ENCODE measurements at places on chromosomes 5 and 9.

GRCh38 chr9:13274886-13275641 is 4.4 kb downstream of the MPDZ start:
- DNase-seq = peak; percentile 31

DNA sequence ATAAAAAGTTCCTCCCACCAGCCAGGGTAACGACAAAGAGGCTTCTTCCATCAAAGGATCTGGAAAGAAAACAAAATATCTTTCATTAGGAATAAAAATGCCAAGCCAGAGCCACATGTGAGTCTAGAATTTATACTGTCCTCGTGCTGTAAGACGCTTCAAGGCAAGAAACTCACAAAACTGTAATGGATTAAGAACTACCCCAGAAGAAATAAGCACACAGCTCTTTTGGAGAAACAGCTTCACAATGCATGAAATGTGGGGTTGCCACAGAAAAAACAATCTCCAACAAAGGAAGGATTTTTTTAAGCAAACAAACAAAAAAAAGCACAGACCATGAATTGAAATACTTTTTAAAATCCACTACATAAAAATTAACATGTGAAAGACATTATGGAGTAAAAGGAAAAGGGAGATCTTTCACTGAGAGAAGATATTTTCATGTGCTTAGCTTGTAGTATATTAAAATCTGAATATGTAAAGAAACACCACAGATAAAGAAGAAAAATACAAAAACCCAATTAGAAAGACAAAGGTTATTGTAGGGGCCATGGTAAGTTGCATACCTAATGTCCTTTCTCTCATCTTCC is 140.5 kb upstream of the NFIL3 start:
- DNase-seq = no peak

- DNase-seq = no peak
Measured at GRCh38 chr9:118262191-118262590, 558.0 kb downstream of the TLR4 start.

DNA sequence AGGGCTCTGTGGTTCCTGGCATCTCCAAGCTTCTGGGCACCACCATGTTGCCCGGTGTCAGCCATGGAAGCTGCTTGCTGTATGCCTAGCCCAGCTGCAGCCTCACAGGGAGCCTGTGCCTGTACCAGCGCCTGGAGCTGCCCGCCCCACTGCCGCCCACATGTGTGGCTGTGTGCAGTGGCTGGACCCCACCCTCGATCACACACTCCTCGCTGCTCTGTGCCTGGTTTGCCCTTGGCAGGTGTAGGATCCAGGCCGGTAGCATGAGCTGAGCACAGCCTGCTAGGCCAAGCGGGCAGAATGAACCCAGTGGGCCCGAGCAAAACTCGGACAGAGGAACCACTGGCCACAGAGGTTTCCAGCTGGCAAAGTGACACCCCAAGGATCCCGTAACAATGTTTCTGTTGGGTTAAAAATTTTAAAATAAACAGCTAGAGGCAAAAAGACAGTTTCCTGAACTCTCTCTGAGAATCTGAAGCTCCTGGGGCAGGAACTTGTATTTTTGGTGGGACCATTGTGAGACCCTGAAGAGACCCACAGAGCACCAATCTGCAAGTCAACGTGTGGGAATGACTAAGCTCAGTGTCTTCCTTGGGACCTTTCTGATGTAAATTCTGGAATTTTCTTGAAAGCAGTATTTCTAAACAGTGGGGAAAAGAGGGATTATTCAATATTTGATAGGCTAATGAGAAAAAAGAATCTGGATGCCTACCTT is 73.1 kb upstream of the CCDC112 start:
- no peak for DNase-seq

DNA sequence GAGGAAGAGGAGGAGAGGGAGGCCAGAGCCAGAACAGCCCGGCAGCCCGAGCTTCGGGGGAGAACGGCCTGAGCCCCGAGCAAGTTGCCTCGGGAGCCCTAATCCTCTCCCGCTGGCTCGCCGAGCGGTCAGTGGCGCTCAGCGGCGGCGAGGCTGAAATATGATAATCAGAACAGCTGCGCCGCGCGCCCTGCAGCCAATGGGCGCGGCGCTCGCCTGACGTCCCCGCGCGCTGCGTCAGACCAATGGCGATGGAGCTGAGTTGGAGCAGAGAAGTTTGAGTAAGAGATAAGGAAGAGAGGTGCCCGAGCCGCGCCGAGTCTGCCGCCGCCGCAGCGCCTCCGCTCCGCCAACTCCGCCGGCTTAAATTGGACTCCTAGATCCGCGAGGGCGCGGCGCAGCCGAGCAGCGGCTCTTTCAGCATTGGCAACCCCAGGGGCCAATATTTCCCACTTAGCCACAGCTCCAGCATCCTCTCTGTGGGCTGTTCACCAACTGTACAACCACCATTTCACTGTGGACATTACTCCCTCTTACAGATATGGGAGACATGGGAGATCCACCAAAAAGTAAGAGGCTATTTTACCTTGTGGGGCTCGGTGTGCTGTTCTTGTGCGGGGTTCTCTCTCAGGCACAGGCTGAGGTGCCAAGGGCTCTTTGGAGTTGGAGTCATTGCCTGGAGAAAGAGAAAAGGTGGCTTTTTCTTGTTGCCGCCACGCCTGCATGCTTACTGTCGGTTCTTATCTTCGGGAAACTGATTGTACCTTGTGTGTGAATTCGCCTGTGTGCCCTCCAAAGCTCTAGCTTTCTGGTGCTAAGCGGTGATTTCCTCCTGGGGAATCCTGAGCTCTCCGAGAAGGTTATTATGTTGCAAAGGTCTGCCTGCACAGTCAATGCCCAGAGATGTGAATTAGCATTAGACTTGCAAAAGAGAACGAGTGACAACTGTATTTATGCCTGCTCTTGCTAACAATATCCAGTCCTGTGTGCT is at the start of gene ISL1:
Gene ISL1, plus strand, starts transcription at position 318 of the 991 bp plus-strand sequence. Its CDS starts 224 bp downstream, at position 542.
- DNase-seq = peak; percentile 33

GRCh38 chr5:167769846-167770413 is 521.5 kb upstream of the WWC1 start:
- DNase-seq = no peak

DNA sequence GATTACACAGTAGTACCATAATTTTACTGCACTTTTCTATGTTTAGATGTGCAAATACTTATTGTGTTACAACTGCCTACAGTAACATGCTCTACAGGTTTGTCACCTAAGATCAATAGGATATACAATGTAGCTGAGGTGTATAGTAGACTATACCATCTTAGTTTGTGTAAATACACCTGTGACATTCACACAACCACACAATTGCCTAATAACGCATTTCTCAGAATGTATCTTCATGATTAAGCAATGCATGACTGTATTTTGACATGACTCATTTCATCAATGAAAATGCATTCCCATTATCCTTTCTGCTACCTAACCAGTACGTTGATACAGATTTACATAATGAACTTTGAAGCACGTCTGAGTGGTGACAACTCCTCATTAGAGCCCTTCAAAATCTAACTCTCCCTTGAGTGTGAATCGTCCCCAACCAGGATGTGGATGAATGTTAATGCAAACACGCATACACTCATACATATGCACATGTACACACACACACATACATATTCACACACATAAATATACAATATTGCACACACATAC is 28.4 kb downstream of the GZMK start:
- DNase-seq = no peak

GRCh38 chr9:121518634-121519033 is 19.0 kb upstream of the GGTA1 start:
- no peak for DNase-seq

DNA sequence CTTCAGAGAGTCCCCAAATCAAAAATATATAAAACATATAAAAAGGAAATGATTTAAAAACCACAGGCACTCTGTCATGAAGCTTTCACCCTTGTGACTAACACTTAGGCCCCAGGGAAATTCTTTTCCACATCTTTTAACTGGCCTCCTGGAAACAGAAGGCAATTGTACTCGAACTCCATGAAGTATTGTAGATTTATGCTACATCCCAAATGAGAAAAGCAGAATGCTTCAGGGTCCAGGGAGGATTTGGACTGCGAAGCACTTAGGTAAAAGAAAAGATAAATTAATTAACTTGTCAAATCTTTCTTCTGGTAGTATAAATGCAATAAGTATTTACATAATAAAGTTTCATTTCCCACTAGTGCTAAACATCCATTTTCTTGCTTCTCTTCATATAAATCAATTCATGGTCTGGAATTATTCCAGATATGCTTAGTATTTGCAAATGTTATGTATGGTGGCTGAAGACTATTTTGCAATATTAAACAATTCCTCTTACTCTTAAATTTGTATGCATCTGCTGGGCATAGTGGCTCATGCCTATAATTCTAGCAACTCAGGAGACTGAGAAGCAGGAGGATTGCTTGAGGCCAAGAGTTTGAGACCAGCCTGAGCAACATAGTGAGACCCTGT is 64.9 kb upstream of the ELL2 start:
- peak; percentile 86 for DNase-seq

GRCh38 chr5:170614720-170615119 is 110.9 kb downstream of the KCNIP1 start:
- DNase-seq = no peak

DNA sequence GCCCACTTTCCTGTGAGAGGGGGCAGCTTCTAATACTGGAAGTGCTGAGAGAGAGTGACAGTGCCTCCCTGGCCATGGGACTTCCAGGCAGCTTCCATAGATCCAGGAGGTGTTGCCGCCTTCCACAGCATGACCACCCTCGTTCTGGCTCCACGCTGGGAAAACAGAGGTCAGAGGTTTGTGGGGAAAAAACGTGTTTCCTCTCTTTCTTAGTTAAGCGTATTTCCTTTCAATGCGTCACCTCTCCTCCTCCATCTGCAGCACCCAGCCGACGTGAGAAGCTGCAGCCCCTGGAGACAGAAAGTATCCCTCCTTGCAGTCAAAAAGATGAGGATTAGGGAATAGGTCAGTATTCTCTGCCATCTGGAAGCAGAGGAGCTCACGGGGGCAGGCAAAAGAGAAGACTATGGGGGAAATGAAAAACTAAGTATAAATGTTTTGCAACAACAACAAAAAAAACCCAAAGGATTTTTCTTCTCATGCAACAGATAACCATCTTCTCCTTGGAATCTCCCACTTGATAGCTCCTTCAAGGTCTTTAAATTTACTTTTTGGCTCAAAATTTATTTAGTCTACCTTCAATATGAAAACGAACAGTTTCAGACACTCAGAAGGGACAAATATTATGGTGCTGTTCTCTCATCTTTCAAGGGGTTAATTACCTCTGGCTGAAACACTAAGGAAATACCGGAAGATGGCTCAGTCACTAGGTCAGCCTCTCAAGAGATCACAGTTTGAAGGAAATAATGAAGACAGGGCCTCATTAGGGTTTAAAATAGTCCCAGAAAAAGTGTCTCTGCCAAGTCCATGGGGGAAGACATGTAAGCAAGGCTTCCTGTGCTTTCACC is 38.0 kb downstream of the MTMR12 start:
- no peak for DNase-seq

DNA sequence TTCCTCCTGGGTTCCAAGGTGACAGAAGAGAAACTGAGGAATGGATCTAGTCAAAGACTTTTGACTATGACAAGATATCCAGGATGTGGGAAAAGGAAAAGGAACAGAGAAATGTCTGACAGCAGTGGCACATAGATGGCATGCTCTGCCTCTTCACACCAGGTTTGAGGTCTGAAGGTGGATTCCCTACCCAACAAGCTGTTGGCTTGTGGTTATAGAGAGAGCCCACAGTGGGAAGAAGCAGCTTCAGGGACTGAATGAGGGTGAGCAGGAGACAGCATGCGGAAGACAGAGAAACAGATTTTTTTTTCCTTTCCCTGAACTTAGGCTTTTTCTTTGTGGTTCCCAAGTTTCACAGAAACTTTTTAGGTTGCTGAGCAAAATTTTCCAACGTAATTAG is 20.6 kb downstream of the IFNW1 start:
- DNase-seq = no peak

DNA sequence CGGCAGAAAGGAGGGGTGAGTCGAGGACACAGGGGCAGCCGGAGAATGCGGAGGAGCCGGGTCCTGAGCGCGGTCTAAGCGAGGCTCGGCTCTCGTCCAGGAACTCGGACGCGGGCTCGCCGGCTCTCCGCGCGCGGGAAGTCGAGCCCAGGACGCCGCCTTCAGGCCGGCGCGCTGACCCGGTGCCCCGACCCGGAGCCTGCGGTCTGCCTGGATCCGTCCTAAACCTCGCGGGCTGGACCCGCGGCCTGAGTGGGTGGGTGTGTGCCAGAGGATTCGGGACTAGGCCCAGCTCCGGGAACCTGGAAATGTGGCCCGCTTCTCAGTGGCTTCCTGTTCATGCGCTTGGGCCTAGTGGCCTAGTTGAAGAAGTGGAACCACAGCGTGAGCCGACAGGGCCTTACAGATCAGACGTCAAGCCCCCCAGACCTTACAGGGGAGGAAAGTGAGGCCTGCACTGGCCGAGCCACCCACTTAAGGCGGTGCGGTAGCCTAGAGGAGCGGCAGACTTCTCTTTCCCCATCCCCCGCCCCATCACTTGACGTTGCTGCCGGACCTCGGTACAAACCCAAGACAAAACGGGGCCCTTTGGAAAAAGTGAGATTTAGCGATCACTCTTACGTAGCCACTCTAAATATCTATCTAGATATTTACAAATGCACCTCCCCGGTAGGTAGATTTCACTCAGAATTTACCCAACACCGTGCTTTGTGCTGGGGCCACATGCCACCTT is 1.2 kb downstream of the CDKN2B-AS1 start:
- DNase-seq = peak; percentile 43

DNA sequence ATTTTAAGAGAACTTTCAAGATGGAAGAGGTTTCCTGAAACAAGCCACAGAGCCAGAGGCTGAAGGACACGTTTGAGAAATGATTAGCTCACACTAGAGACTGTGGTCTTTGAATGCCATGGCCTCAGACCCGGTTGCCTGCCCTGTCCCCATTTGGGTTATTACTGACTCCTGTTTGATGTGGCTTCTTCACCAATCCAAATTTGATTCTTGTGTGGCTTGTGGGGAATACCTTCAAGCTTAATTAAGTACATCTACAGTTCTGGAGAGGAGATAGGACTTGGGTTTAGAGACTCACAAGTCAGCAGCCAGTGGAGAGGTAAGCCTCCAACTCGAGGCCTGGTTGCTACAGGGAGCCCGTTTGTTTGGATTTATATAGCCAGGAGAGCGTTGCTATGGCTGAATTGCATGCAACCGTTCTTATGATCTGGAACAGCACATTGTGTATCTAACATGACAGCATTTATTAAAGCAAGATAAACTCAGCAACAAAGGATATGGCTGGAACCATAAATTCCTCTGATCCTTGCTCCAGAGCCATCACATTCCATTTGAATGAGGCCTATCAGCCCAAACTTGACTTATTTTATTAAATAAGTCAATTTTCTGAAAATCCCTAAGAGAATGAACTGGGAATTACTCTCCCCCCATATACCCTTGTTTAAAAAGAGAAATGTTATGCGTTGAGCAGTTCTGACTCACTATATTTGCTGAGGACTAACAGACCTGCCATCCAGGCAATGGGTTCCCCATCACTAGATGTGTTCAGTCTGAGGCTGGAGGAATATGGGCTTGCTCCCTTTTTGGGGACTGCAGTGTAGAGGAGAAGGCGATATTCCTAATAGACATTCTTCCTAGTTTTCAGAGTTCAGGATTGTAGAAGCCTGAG is 88.4 kb upstream of the TNFSF8 start:
- DNase-seq = peak; percentile 91

- peak; percentile 88 for DNase-seq
Measured at GRCh38 chr9:88534456-88535225, at the start of gene NXNL2. TSS of gene NXNL2 (plus strand) at chr9:88535178. CDS start at chr9:88535435, 257 bp downstream.

GRCh38 chr9:129933185-129934040 is 98.2 kb downstream of the USP20 start:
- peak; percentile 76 for DNase-seq
